Transverse colon (tissue), 4 donors: ENCODE measurements at places on chromosomes 1 and 21. TPM values are rescaled to one million over a fixed set of nuclear protein-coding genes. Genes with fewer than 3 reads are reported as not detected.

DNA sequence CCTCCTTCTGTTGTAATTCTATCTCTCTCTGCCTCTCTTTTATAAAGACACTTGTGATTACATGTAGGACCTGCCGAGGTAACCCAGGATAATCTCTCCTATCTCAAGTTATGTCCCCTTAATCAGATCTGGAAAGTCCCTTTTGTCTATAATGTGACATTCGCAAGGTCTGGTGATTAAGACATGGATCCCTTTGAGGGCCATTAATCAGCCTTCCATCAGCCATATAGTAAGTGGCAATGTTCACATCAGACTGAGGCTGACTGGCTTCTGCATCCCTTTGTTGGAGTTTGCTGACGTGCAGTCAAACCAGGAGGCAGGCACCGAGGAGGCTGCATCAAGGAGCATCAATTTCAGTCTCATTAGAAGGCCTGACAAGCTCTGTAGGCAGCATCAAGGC, 209.6 kb downstream of the BACH1 start:
- no peak for DNase-seq

GRCh38 chr1:24414775-24415333, 748 bp upstream of the NIPAL3 start:
- no peak for DNase-seq

DNA sequence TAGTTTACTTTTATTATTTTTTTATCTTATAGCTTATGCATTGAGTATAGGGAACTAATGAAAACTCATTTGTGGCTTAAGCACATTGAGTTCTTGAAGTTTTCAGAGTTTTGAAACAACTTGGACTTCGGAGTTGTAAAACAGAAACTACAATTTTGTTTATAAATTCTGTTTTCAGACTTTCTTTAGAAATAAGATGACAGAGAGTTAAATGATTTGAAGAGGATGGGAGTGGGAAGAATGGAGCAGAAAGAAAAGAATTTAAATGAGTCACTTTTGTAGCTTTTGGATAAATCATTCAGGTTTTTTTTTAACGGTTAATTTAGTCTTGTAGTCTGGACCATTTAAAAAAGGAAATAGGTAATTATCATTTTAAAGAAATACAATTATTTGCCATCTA, 32.3 kb downstream of the INKA2 start:
- no peak for DNase-seq

Gene FCRL6
- total RNA-seq = not detected

- no peak for DNase-seq
These were observed 710 bp upstream of the PALMD start for GRCh38 chr1:99645203-99645602.

Gene SPATA17
- not detected for total RNA-seq

Gene OR2L3
- total RNA-seq = not detected
